Stimulated activated CD4-positive, alpha-beta T cell treated with anti-CD3 and anti-CD28 coated beads, Interleukin-2, amount 100 ng/mL, for 24 hours (primary cell): ENCODE measurements at places on chromosomes 7 and 10.

- DNase-seq = peak; percentile 75
Observed at GRCh38 chr10:61750943-61751471, 88.3 kb downstream of the CABCOCO1 start.

- DNase-seq = no peak
Observed at GRCh38 chr7:134280508-134280907, 36.2 kb downstream of the SLC35B4 start.

DNA sequence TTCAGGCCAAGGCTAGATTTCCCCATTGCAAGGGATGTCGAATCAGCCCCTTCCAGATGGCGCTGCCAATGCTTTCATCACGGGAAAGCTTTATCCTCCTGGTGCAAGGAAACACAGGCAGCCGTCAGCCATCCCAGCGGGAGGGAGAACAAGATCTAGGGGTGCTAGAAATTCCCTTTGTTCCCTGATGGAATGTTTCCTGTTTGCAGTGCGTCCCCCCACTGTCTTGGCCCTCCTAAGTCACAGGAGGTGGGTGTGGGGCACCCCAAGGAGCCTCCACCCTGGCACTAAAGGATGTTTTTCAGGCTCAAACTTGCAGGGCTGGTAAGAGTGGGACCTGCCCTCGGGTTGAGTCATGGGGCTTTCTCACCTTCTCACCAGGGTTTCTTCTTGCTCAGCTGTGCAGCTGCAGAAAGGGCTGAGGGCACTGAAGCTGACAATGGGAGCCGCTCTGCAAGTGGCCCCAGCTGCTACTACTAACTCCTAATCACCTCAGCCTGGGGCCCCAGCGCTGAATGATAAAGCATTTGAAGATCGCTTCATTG lies 103.6 kb downstream of the PRPF18 start:
- DNase-seq = no peak

DNA sequence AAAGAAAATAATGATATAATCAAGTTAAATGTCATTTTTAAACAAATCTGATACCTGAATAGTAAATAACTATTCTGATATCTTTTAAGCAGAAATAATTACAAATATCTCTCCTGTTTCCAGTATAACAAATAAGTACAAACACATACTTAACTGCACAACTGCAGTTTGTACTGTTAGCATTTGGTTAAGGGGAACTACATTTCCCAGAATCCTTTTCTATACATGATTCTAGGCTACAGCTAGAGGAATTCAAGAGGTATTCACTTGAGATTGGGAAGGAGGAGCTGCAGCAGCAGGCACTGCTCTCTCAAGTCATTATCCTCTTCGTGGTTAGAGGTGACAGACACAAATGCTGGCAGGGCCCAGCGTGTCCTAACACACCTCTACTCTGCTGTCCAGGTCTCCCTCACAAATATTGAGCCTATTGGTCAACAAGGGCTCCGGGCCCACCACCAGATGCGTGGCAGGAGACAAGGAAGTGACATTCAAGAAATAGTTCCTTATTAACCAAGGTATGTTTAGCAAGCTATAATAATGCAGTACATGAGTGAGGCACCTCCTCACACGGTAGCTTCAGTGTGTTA lies 255.1 kb upstream of the MKLN1 start:
- DNase-seq = no peak

GRCh38 chr10:112275512-112276245 lies 7.5 kb upstream of the TECTB start:
- DNase-seq = no peak

DNA sequence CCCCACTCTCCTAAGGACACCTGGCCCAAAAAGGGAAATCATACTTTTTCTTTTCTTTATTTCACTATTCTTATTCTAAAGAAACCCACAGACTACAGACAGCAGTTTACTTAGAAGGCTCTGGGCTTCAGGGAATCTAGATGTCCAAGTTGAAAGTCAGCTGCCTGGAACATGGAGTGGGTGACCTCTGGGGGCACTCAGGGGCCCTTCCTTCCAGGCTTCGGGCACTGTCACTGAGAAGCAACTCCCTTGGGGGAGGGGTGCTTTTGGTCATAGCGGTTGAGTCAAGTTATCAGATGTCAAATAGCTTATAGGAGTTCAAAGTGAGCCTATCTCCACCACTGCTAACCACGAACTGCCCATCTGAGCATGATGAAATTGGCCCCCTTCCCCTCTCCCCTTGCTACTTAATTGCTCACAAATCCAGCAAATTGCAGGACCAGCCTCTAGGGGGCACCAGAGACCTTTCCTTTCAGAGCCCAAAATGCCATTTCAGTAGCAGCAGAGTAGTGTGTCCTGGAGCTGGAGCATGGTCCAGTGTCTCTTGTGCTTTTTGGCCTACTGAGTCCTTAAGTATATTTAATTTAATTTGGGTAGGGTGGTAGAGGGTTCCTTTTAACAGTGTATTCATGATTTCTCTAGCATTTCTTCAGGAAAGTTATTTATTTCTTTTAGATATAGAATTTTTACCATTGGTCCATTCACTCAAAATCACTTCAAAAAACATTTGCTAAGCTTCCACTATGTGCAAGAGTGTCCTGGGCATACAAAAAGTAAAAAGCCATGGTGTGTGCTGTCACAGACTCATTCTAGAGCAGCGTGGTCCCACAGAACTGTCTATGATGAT lies 463.8 kb downstream of the KCNMA1 start:
- peak; percentile 70 for DNase-seq

DNA sequence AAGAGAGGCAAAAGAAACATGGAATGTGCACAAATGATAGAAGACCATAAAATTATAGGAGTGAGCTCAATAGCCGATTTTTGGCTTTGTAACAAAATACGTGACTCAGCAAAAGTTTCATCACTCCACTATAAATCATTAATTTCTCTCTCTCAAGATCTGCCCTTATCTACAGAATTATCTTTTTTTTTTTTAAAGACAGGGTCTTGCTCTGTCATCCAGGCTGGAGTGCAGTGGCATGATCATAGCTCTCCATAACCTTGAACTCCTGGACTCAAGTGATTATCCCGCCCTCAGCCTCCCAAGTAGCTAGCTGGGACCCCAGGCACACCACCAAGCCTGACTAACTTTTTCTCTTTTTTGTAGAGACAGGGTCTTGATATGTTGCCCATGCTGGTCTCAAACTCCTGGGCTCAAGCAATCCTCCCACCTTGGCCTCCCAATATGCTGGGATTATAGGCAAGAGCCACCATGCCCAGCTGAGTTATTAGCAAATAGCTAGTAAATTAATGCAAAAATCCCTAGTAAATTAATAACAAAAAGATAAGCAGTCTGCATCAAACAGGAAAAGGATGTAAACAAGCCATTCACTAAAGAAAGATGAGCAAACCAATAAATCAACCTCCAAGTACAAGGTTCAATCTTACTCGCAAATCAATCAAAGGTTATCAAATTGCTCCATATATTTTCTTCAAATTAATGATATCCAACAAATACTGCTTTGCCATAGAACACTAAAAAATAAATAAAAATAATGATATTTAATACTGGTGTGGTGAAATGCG lies 450.7 kb downstream of the PARD3 start:
- DNase-seq = no peak

DNA sequence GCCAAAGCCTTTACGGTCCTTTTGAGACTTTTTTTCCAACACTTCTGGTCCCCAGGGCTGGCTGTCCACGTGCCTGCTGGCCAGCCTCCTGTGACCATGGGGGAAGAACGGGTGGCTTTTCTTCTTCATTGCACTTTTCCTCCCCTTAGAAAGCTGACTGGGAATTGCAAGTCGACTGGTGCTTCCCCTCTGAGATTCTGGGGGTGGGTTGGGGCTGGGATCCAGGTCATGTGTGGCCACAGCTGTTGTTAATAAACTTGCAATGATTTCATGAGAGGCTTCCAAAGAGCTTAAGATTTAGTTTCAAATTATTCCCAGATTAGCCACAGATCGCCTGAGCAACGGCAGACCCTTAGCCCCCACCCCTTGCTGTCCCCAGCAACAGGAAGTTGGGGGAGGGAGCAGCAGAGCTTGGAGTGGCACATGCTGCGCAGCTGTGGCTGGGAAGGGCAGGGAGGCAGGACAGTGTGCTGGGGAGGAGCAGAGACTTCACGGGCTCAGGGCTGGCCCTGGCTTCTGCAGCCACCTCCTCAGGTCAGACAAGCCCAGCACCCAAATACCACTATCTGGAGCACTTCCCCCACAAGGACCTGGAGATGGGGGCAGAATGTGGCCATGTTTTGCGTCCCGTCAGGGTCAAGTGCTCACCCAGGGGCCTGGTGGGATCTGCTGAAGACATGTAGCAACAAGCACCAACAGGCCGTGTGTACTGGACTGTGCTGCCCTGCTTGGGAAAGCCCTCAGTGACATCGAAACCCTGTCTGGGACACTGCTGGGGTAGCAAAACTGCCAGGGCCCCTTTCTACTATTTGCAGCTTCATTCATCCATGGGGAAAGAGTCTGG lies 147.1 kb downstream of the RNF216 start:
- no peak for DNase-seq

DNA sequence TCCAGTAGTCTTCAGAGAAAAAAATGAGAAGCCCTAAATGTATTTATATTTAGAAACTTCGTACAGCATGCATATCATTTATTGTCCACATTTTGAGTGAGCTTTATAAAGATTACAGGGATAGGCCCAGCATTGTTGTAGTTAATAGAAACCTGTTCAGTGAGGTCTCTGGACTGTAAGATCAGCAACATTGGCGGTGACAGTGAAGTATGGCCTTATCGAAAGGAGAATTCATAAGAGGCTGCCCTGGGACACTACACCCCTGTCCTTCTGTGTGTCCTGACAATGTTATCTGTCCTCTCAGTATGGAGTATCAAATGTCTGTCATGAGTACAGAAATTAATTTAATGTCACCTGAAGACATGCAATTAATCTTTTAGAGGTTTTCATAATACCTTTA lies 57.2 kb downstream of the SHH start:
- DNase-seq = no peak

DNA sequence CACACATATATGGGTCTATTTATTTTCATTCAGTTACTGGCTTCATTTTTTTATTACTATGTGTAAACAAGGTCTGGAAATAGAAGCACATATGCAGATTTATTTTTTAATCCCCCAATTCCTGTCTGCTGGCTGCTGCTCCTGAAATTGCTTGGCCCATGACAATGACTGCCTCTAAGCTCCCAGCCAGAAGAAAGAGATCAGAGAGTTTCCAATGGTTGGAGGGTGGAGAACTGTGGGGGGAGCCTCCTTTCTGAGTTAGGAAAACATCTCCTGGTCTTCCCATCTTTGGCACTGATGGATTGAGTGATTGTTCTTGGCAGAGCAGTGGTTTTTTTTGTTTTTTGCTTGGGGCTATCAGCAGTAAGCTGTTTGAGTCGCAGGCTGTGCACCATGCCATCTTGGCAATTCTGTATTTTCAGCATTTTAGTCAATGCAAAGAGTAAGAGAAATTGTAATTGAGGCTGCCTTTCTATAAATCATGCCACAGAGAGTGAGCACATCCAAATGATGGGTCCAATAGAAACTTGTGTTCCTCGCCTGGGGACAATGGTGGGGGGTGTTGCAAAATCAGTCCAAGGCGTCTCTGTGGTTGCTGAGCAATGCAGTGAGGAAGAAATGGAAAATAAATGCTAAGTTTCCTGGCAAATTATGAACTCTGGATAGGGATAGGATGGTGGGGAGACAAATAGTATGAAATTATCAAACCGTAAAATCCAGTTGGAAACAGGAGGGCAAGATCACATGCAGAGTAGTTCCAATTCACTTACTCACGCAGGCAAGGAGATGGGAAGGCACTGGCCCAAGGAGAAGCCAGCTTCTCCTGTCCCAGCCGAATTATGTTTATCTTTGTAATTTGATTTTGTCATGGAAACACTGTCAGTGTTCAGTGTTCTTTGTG lies 382.4 kb downstream of the SORCS3 start:
- DNase-seq = no peak

DNA sequence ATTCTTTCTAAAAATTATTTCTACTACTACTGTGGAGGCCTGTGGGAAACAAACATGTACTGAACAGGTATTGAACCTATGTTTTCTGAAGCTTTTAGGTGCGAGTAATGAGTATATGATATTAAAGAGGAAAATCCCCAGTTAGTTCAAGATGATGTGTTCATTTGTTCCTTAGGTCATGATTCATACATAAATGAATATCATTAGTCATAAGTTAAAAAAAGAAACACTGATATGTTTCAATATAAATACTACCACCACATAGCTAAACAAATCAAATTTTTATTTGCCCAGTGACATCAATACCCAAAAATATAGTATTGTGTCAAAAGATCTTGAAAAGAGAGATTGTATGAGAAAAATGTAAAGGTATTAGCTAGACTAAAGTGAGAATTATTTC lies 210.7 kb upstream of the GNAI1 start:
- no peak for DNase-seq

DNA sequence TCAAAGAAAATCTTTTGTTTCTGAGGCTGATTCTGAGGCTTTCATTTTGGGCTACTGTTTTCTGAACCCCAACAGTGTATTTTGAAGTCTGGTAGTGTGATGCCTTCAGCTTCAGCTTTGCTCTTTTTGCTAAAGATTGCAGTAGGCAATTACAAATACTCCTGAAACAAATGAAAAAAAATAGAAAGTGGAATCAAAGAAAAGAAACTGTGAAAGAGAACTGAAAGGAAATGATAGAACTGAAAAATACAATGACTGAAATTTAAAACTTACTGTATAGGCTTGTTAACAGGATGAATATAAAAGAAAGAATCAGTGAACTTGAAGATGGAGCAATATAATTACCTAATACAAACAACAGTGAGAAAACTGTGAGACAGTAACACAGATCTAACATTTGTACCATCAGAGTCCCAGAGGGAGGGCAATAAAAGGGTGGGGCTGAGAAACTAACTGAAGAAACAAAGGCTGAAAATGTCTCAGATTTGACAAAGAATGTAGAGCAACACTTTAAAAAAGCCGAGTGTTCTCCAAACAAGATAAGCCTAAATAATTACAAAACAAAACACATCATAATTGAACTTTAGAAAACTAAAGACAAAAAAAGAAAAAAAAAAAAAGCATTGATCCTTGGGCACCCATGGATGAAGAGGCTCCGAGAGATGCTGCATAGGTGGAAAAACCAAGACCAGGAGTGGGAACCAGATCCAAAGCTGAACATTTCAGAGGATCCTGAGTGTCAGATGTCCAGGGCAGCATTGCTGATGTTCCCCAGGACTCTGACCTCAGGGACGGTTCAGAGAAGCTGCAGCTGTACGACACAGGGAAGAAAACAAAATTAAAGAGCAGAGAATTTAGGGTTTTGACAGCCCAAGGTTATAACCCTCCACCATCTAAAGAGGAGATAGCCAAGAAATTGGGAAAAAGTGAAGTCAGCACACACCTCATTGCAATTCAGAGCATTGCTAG lies 223.2 kb upstream of the IGFBP3 start:
- DNase-seq = no peak

DNA sequence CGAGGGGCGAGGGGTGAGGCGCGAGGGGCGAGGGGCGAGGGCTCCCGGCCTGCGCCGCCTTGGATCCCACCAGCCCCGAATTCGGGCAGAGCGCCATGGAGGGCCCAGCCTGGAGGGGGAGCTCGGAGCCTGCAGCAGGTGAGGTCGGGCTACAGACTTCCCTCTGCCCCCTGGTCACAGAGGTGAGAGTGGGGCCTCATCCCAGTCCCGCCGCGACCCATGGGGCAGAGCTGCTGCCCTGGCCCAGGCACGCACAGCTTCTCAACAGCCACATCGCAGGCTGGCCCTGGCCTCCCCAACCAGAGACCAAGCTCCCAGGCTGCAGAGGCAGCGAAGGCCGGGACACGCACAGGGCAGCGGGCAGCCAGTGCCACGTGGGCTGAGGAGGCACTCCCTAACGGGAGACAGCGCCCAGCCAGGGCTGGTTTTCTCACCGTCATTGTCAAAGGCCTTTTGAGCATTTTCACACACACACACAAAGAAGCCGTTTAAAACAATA lies 191.8 kb downstream of the PTPRN2 start:
- DNase-seq = no peak

GRCh38 chr10:6748981-6749635 lies 169.0 kb upstream of the PRKCQ start:
- no peak for DNase-seq
